ENCODE measurements at places on chromosomes 3 and 15.
A peak's percentile ranks its signal among the peaks of the same experiment; 100 is the strongest.

GRCh38 chr3:134718726-134719125 lies 67.9 kb upstream of the KY start:
- no peak for DNase-seq

DNA sequence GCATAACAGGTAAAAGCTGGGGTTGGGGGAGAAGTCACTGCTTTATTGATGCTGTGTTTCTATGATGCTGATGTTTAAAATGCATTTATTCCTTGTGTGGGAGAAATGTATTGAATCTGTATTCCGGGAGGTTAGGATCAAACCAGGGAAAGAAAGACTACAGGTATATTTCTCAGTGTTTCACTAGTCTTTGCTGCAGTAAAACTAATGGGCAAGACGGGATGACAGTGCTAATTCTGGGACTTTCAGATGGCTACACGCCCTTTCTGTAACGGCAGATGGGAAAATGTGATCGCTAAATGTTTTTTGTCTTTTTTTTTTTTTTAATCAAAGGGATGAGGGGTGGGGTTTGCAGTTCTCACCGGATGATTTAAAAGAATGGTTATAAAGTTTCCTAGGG lies 393 bp downstream of the CNTN6 start:
- no peak for DNase-seq

- no peak for DNase-seq
Observed at GRCh38 chr15:70494852-70495571, 268.3 kb downstream of the UACA start.

GRCh38 chr3:181699171-181699903 lies 12.4 kb upstream of the SOX2 start:
- DNase-seq: no peak

- DNase-seq: no peak
Observed at GRCh38 chr3:134077649-134078161, 48.0 kb upstream of the SLCO2A1 start.

DNA sequence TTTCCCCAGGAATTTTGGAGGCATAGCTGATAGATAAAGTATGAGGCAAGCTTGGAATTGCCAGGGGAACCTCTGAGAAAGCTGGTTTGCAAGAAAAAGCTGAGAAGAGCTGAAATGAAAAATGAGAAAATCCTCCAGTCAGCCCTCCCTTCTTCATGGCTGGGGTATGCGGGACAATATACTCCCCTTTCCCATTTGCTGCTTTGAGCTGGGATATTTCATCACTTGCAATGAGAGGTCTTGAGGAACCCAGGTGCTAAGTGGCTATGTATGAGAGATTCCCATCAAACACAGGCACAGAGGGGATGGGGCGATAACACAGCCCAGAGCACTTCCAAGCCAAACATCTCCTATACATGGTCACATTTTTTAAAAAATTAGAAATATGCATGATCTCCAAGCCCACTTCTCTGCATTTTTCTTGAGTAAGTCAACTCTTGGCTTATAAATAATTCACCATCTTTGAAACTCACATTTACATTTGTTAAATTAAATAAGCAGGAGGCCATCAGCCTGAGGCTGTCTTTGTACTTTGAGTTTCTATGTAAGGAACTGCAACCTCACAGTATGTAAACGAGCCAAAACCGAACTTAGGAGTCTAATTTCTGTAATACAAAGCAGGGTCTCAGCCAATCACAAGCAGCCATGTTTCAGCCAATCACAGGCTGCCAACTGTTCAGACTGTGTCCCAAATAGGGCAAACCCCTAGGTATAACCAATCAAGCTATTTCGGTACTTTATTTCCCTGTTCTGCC lies 983.6 kb upstream of the NR2F2 start:
- DNase-seq: no peak

DNA sequence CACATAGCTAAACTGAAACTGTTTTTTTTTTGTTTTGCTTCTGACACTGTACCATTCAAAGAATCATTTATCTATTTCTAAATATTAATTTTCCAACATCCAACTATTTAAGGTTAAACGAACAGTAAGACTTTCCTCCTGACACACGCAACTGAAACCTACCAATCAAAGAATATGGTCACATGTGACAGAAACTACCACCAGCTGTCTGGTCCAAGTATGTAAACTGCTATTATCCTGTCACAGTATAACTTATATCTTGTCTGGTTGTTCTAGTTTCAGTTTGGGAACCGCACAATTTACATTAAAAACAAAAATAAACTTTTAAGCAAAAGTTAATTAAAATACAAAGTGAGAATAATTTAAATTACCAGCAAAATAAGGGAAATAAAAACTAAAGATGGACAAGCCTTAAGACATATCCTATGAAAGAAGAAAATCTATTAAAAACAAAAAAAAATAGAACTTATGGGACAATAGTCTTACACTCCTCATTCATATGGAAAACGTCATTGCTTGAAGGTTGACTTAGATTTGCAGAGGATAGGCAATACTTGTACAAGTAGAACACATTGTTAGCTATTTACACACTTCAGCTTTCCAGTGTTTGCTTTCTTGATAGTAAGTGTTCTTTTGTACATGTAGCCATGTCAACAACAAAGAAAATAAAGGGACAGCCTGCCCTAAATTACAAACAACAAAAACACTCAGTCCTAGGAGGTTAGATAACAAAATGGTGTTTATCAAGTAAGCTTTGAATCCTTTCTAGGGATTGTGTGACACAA lies 26.8 kb upstream of the CHRM5 start:
- DNase-seq: peak; percentile 42

DNA sequence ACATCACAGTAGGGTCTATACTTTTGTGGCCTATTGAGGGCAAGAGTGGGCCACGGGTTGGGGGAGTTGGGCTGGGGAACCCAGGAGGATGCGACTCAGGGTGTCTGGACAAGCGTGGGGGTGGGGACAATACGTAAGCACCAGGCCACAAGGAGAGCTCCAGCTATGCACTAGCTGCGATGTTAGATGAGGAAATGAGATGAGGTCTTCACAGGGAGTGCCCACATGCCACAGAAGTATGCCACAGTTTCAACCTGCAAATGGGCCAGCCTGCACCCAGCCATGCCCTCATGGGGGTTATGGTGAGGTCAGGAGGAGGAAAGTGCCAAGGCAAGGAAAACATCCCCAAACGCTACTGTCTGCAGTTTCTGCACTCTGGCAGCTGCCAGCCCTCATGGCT lies 30.5 kb downstream of the CACNA2D2 start:
- DNase-seq: no peak

DNA sequence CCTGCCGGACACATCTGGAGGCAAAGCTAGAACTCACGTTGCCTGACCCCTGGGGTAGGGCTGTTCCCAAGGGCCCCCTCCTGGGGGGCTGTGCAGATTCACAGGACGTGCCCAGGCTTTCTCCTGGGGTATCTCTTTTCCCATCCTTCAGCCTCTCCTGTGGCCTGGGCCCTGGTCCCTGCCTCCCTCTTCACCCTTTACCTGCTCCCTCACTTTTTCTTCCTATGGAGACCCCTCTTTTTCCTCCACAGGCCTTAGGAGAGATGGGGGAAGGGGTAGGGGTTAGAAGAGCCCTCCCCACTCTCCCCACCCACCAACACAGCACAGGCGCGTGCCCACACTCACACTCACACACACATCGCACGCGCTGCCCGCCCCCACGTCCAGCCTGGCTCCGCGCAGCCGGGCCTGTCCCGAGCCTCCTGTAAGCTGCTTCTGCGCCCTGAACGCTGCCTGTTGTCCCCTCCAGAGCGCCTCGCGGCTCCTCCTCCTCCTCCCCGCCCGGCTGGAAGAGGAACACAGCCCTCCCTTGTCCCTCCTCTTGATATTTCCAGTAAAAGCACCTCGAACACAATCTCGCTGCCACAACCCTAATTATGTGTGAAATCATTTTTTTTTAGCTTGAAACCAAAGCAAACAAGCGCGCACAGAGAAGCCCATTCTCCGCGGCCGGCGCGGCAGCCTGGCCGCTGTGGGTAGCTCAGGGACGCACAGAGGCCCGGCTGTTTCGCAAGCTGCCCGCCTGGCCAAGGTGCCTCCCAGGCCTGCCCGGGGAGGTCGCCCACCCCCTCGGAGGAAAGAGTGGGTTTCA lies 33.9 kb upstream of the ACAN start:
- no peak for DNase-seq

DNA sequence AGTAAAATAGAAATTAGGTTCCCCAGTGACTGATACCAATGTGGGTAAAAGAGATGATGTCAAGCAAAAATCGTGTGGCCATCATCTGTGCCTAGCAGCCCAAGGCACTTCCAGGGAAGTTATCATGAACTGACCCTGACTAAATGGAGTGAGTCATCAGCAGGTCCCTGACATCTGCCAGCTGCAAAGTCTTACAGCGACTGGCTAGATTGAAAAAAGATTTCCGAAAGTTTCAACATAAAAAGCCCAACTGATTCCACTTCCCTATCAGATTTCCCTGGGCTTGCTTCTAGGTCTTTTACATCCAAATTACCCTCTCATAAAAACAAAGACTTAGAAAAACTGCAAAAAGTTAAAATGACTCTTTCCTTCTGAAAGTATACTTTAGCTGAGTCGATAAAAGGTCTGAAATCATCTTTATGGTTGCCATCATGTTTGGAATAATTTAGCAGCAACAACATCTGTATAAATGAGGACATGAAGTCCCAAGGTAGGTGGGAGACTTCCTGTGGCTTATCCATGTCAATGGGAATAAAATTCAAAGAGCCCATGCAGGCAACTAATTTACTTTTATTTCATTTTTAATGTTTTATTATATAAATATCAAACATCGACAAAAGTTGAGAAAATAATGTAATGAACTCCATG lies 342.8 kb downstream of the ERC2 start:
- no peak for DNase-seq

DNA sequence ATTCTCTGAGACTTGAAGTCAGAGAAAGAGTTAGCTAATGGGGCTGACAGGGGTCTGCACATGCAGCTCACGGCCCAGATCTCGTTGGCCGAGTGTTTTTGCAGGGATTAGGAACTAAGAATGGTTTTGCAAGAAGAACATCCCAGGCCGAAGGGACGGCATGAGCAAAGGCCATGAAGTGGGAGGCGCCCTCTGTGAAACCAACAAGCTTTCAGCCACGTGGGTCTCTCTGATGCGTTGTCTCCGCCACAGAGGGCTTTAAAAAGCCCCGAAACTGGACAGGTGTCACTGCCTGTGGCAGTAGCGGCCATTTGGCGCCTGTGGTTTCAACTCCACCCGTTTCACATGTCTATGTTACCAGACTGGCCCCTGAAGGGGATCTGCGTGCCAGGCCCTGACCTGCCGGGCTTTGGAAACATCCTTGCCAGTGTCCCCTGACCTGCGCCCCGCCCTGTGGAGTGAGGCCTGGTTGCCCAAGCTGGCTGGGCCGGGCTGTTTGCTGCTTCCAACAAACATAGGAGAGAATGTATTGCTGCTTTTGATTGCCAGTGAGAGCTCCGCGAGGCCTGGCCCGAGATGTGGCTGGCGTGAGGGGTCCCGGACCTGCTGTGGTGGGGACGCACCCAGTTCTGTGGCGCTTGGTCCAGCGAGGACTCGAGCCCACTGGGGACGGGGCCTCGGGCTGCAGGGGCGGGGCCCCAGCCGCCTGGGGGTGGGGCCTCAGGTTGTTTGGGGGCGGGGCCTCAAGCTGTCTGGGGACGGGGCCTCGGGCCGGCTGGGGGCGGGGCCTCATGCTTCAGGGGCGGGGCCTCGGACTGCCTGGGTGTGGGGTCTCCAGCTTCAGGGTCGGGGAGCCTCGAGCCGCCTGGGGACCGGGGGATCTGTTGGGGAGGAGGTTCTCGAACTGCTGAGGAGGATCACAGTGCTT lies 30.4 kb downstream of the GOLGA6L2 start:
- DNase-seq: no peak

DNA sequence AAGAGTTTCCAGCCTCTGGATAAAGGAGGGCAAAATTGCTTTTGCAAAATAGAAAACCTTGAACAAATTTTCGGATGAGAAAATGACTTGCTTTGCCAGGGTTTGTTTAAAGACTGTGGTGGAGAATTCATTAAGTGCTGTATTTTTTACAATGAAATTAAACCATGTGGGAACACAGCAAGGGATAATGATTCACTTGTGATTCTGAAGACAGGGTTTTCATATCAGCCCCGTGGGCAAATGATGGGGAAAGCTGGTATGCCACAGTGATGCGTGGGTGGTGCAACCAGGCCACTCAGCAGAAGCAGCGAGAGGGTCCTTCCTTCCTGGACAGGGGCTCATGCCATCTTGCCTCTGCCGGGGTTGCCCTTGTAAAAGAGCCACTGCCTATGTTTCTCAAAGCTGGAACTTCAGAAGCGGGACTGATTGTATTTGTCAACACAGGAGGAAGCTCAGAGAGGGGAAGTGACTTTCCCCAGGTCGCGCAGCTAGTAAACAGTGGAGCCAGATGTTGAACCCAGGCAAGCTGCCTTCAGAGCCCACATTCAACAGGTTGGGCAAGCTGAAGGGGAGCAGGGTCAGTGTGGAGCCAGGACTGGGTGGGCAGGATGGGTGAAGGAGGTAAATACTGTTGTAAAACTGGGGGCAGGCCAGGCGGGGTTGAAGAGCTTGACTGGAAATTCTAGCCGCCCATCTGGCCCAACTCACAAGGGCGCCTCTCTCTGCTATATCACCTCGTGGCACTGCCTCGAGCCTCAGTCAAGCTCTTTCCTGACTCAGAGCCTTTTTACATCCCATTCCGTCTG lies 79.1 kb downstream of the TOP2B start:
- no peak for DNase-seq

DNA sequence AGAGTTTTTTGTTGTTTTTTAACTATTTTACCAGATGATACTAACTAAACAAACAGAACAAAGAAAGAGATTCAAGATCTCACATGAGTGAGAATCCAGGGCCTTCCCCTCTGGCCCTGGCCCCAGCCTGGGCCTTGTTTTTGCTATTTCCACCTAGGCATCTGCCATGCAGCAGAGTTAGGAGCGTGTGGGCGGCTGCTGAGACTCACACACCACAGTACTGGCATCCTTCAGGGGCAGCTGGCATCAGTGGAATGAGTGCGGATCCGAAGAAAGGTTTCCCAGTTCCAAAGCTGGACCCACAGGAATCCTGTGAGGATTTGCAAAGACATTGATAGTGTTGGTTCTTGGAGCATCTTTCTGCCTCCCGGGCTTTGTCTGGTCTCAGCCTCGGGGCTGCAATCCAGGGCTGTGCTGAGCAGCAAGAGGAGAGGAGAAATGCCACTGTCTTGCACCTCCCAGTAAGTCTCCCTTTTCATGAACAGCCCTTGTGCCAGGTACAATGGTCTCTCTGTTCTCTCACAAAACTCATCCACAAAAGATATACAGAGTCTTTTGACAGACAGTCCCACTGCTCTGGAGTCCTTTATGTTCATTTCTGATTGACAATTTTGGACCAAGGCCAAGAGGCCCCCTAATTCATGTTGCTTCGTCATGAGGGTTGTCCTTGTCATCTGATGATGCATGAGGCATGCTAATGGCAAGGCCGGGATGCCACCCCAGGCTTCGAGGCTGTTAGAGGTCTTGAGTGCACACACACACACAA lies 46.6 kb downstream of the APH1B start:
- DNase-seq: no peak

GRCh38 chr3:18307529-18307928 lies 117.6 kb downstream of the SATB1 start:
- DNase-seq: no peak

DNA sequence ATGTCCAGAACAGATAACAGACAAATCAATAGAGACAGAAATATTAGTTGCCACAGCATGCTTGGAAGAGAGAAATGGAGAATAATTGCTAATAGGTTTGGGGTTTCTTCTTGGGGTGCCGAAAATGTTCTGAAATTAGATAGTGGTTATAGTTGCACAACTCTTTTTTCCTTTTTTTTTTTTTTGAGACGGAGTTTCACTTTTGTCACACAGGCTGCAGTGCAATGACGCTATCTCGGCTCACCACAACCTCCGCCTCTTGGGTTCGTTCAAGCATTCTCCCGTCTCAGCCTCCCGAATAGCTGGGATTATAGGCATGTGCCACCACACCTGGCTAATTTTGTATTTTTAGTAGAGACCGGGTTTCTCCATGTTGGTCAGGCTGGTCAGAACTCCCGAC lies 163.3 kb downstream of the PLCH1 start:
- no peak for DNase-seq

Data from NCI-H510A (cell line).